ENCODE measurements at places on chromosomes 12 and 14.
A peak's percentile ranks its signal among the peaks of the same experiment; 100 is the strongest.

DNA sequence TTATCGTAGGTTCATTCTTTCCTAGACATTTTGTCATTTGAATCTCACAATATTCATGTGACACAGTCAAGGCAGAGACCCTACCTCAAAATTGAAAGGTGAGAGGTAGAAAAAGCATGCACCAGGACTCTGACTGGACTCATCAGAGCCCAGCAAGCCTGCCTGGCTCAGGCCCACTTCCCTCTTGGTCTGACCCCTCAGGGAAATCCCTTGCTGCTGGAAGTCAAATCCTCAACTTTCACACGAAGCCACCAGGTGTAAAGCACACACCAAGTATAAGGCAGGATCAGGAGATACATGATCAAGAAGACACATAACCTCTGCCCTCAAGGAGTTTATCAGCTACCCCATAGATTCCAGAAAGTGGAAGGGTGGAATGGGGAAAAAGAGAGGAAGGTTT, 18.8 kb downstream of the NIN start:
- no peak for DNase-seq

GRCh38 chr12:106739815-106740530, 34.5 kb upstream of the RIC8B start:
- no peak for DNase-seq

DNA sequence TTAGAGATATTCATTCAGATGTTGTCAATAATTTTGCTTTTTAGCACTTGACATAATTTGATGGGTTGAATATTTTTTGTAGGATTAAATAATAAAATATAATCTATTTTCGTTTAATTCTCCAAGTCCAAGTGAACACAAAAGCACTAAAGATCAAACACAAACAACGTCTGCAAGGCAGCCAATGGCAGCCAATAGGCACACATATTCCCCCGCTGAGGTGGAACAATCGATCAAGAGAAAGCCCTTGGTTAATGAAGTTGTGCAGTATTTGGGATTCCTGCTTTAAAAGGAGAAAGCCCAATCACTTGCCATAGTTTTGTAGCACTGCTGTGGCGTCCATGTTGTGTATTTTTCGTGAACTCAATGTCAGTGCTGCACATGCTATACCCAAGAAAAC, 1.5 kb downstream of the DHRS7 start:
- DNase-seq = no peak

DNA sequence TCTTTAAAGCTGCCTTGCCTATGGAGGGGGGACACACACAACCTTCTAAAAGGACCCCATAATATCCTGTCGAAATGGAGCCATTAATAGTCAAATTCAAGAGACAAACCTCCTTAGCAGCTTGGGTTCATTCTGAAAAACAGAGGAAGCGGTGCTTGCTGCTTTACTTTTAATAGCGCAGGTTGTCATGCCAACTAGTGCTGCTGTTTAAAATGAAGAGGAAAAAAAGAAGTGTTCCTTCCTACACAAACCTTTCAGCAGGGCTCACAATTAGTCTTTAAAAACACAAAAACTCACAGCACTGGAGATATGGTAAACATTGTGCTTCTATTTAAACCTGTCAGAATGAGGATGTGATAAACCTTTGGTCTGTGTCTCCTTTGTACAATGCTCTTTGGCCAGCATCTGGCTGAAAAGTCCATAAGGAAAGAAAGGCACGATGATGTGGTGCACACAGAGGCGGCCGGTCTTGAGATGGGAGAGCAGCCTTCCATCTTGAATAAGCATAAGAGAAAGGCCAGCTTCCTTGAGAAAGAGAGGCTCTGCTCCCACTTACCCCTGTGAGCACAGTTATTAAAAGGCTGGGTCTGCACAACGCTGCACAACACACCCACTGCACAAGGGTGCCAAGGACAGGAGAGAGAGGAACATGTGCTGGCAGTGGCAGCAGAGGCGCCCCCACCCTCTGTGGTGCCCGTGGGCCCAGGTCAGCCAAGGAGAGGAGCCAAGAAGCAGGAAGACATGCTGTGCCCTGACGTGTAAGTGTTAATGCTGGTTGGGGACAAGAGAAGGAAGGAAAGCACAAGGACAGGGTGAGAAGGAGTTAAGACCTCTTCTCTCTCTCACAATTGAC, 144.6 kb downstream of the TTC7B start:
- no peak for DNase-seq

GRCh38 chr12:132154341-132154761, 10.1 kb downstream of the NOC4L start:
- no peak for DNase-seq

DNA sequence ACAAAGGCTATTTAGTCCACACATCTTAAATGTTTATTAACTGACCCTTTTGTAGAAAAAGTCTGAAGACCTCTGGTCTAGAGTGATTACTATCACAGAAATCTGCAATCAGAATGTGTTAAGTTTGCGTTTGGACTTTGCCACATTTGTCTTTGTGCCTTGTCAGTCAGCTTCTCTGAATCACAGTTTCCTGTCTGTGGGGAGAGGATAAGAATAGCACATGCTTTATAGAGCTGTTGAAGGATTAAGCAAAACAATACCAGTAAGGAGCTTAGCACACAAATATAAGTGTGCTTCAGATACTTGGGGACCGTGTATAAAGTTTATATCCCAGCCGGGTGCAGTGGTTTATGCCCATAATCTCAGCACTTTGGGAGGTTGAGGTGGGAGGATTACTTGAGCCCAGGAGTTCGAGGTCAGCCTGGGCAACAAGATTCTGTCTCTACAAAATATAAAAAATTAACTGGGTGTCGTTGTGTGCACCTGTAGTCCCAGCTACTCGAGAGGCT, 63.0 kb upstream of the BTG1 start:
- peak; percentile 4 for DNase-seq

- DNase-seq = no peak
These were observed 81.0 kb upstream of the HOXC13 start for GRCh38 chr12:53857666-53858065.

DNA sequence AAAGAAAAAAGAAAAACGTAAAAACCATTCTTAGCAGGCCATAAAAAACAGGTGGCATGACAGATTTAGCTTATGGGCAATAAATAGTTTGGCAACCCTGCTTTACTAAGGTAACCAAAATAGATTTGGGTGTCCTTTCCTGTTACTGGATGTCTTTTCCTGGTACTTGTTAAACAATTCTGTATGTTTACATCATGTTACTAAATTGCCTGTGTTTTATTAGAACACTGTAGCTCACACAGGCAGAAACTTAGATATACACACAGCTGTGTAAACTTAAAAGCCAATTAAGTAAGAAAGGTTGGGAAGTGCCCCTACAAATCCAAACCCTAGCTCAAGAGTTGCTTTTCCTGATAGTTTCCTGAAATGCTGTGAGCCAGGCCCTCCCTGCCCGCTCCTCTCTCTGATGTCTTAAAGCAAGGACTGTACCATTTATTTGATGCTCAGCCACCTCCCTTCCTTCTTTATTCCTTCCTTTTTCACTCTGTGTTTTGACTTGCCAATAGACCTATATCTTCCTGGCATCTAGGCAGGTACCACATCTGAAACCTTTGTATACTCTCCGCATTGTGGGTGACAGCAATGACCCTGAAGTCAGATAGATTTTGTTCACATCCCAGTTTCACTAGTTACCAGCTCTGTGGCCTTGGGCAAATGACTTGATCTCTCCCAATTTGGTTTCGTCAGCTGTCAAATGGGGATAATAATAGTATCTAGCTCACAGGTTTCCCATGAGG, 3.7 kb upstream of the CAMKK2 start:
- no peak for DNase-seq

DNA sequence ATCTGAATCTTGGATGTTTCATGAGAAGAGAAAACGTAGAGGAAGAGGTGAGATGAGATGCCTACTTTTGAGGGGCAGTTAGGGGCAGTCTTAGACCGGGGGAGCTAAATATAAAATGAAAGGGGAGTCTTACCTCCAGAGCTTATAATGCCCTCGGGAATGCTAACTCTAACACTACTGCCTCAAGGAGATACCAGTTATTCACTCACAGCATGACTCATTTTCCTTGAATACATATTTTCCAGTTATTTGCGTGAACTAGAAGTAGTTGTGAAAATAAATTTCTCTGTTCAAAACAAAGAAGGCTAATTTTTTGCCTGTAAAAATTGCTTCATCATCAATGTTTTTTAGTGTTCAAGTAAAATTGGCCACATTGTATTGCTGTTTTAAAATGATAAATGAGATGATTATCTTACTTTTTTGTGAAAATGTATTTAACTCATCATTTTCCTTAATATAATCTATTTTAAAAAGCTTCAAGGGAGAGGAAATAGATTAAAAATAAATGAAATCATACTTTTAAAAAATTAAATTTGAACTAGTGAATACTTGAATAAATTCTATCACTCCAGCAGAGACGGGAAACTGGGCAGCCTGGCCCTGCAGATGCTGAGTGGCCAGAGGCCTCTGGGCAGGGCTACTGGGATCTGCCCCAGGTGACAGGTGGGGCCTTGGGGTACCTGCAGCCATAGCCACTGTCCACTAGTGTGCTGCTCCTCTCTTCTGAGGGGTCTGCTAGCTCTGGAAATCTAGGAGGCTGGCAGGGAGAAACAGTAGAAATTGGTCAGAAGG, 339.3 kb downstream of the EGLN3 start:
- no peak for DNase-seq

- DNase-seq = no peak
These were observed 112.9 kb downstream of the TSHR start for GRCh38 chr14:81068176-81068782.

GRCh38 chr14:42111355-42111754, 504.7 kb downstream of the LRFN5 start:
- no peak for DNase-seq
